ENCODE measurements at places on chromosomes 7 and 10.

- no peak for DNase-seq
Observed at GRCh38 chr7:98472521-98472954, 71.6 kb upstream of the BAIAP2L1 start.

GRCh38 chr10:122464586-122464985 is 3.2 kb downstream of the HTRA1 start:
- DNase-seq, result no peak

DNA sequence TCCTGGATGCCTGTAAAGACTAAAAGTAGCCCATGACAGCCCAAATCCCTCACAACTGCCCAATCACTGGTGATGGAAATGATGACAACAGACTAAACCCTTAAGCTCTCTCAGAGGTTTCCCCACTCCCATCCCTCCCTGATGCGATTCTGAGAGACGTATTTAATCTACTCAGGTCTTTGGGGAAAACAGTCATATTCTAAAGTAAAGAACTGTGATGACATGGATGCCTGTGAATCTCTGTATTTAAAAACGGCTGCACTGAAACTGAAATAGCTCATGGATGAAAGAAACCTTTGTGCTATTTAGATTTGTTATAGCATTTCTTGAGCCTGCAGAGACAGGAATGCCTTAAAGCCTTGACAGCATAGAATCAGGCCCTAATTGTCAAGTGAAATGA is 28.5 kb downstream of the VPS41 start:
- no peak for DNase-seq

DNA sequence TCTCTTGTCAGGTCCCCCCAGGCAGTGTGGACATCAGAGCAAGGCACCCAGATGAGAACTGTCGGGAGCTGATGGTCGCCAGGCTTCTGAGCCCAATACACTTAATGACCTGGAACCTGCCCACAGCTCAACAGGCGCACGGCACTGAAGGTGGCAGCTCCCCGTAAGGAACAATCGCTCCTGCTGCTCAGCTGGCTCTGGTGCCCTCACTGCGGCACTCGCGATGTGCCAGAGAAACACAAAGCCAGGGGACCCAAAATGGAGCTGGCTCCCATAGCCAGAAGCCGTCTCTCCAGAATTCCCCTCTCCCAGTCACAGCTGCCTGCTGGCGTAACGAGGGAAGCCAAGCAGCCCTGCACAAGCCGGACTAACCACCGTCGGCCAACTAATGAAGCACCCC is 6.3 kb downstream of the CALN1 start:
- no peak for DNase-seq

DNA sequence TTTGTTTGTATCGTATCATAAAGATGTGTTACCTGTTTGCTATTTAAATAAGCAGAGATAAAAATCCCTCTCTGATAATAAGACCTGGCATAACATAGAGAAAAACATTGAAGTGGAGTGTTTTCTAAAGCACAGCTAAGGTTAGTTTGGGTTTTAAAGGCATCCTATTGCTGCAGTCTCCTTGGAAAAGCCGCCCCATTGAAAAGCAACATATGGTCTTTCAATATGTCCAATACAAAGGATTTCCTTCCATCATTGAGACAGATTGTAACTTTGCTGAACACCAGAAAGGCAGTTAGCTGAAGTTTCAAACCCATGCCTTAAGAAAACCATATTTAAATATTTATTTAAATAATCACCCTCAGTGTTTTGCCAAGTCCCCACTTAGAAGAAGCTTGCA is 898.5 kb upstream of the KCND2 start:
- no peak for DNase-seq

- DNase-seq, result no peak
Observed at GRCh38 chr7:10557375-10557774, 416.3 kb upstream of the PHF14 start.

DNA sequence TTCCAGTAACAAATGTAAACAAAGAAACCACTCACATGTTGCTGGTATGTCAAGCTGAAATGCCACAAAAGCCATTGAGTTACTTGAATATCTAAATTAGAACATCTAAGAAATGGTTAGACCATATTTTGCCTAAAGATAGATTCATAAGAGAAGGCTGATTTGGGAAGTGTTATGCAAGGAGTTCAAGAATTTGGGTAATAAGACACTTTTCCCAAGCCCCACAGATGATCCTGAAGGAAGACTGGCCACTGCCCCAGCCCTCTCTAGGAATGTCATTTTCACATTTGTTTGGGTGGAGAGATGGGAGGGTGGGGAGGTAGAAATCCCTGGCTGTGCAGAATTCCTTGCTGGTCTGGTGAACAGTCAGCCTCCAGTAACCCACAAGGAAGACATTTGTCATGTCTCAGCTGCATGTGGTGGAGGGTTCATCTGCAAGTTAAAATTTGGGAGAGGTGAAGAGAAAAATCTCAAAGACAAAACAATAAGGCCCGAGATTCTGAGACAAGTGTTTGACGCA is 427.2 kb upstream of the KLF6 start:
- DNase-seq, result no peak

DNA sequence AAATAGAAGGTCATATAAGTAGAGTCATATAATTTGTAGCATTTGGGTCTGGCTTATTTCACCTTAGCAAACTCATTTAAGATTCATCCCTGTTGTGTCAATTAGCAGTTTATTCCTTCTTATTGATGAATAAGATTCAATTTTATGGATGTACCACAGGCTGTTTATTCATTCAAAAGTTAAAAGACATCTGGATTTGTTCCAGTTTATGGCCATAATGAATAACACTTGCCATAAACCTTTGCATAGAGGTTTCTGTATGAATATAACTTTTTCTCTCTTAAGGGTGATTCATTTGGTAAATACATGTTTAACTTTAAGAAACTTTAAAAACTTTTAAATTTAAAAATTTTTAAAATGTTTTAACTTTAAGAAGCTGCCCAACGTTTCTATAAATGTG is 66.4 kb downstream of the CPED1 start:
- DNase-seq, result no peak

GRCh38 chr10:43683451-43684291 is 35.0 kb upstream of the ZNF32 start:
- no peak for DNase-seq

GRCh38 chr10:35194906-35195305 is 68.3 kb downstream of the CREM start:
- DNase-seq, result no peak

GRCh38 chr10:22593636-22594198 is 120.7 kb downstream of the PIP4K2A start:
- DNase-seq, result no peak

DNA sequence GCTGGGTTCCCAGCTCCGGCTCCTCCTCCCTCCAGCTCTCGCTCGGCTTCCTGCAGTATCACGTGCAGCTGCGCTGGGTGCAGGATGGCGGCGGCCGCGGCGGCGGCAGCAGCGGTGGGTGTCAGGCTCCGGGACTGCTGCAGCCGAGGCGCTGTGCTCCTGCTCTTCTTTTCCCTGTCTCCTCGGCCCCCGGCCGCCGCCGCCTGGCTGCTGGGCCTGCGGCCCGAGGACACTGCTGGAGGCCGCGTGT is at the start of gene CNNM1:
Gene CNNM1 (plus strand): TSS at position 53 of the 250 bp plus-strand sequence. CDS start 32 bp downstream, at position 85.
- DNase-seq, result no peak

- no peak for DNase-seq
Observed at GRCh38 chr7:135645296-135645904, 16.9 kb upstream of the STMP1 start.

DNA sequence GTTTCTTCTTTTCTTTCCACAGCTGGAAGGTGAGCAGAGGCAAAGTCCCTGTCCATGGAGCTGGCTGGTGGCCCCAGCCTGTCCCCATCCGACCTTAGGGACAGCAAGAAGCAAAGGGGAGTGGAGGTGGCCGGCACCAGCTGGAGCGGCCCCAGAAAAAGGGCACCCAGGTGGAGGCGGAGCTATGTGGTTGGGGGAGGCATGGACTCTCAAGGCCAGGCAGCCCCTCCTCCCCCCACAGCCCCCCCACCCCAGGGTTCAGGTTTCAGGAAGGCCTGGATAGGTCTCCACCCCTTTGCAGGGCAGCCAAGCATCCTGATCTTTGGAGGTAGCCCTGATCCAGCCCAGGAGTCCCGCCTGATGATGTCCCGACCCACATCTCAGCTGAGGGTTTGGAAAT is at the start of gene SSC4D:
Gene SSC4D (minus strand): TSS at position 161 of the 400 bp plus-strand sequence. CDS start 5,258 bp downstream, outside the sequence.
- DNase-seq, result no peak

GRCh38 chr7:124651136-124651535 is 114.5 kb downstream of the GPR37 start:
- no peak for DNase-seq

DNA sequence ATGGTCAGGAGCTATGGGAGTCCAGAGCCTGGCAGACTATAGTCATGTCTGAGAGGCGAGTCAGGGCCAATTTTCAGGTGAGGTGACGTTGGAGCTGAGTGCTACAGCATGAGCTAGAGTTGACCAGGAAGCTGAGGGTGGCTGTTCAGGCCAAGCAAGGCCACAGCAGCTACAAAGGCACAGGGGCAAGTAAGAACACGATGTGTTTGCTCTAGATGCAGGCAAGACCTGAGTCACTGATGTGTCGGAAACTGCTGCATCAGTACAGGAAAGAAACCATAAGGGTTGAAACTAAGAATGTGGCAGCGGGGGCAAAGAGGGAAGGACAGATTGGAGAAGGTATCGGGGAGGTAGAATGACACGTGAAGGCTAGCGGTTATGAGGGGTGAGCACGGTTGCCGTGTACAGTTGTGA is 11.8 kb upstream of the RRP12 start:
- no peak for DNase-seq

DNA sequence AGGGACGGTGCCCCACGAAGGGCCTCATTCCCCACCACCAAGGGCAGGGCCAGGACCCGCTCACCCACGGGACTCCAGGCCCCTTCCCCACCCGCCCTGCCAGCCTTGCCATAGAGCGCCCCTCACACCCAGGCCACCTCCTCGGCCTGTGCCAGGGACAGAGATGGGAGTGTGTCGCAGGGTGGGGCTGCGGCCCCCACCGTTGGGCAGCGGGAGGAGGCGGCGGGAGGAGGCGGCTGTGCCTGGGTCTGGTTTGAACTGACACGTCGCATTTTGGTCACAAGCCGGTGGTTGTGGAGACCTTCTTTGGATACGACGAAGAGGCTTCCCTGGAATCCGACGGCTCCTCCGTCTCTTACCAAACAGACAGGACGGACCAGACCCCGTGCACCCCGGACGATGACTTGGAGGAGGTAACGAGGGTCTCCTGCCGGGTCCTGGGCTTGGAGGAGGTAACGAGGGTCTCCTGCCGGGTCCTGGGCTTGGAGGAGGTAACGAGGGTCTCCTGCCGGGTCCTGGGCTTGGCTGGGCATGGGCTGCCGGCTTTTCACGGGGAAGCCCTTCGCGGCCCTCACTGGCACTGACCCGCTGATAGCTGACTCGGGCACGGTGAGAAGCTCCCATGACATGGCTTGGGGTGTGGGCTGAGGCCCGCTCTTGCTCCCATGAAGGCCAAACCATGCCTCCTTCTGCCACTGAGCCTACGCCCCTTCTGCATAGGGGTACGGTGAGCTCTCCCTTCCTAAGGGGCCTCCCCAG is 46.4 kb upstream of the DPYSL4 start:
- no peak for DNase-seq

- DNase-seq, result no peak
Observed at GRCh38 chr10:31142026-31142425, 110.4 kb upstream of the ZNF438 start.

DNA sequence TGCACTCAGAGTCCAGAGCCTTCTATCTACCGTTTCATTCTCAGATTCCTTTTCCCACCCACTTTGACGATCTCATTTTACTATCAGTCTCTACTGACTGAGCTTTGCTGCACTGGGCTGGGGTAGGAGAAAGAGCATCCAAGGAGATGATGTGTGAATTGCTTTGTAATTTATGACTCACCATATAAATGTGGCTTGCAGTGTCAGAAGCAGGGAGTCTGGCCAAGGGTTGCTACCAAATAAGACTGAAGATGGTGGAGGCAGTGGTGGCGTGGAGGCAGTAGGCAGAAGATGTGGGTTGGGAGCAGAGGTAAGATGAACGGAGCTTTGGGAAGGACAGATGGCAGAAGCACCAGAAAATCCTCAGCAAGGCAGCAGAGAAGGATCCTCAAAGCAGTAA is 73.3 kb upstream of the AGK start:
- DNase-seq, result no peak

DNA sequence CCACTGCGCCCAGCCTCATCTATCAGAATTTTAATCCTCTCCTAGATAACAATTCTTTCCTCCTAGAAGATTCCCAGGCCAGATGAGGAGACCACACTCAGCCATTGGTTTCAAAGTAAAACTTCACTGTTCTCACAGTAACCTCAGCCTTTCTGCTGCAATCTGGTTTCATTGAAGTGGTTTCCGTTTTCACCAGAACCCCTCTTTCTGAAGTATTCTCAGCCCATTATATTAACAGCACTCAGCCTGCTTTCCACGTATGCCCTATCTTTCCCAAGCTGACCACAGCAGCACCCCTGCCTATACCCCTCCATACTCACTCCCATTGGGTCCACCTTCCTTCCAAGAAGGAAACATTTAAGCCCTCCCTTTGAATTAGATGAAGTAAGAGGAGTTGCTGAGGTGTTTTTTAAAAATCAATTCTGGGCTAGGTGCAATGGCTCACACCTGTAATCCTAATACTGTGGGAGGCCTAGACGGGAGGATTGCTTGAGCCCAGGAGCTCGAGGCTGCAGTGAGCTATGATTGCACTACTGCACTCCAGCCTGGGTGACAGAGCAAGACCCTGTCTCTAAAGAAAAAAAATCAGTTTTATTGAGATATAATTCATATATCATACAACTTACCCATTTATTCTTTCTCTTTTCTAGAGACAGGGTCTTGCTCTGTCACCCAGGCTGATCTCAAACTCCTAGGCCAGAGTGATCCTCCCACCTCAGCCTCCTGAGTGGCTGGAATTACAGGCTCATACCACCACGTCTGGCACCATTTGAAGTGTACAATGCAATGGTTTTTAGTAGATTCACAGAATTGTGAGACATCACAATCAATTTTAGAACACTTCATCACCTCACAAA is 11.3 kb downstream of the PLAU start:
- no peak for DNase-seq

DNA sequence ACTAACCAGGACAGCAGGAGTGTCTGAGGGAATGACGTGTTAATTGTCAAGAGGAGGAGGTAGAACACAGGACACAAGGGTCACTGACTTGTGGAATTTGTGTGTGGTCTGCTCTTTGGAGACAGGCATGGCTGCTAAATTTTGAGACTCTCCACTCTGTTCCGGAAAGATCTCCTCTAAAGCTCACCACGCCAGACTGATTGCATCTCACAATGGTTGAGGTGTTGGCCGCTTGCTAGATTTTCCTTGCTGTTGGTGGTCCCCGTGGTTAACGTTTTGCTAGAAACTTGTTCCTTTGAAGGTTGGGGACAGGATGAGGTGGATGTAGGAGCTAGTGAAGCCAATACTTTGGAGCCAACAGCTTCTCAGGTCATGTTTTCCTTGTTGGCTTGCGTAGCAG is 57.0 kb downstream of the MCMBP start:
- no peak for DNase-seq
